ENCODE measurements at places on chromosomes 2 and 18. TPM values are rescaled to one million over a fixed set of nuclear protein-coding genes. Genes with fewer than 3 reads are reported as not detected.

GRCh38 chr18:78980777-78981380 lies 1.3 kb downstream of the SALL3 start:
- no peak for DNase-seq

- no peak for DNase-seq
Measured at GRCh38 chr18:53219853-53220252, 879.9 kb downstream of the DCC start.

DNA sequence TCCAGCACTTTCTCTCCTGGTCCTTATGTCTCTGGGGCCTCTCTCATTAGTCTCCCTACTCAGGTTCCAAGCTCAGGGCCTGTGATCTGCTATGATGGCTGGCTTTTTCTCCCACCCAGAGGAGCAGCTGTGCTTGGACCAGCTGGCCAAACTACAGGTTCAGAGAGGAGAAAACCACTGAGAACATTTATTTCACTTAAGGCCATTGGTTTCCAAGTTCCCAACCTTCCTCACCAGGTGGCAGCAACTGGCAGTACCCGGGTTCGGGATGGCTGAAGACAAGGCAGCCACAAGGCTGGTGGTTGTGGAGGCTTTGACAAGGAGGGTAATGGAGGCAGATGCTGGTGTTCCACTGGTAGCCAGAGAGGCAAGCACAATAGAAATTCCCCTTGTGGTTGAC lies 29.9 kb upstream of the SELENOI start:
- no peak for DNase-seq

DNA sequence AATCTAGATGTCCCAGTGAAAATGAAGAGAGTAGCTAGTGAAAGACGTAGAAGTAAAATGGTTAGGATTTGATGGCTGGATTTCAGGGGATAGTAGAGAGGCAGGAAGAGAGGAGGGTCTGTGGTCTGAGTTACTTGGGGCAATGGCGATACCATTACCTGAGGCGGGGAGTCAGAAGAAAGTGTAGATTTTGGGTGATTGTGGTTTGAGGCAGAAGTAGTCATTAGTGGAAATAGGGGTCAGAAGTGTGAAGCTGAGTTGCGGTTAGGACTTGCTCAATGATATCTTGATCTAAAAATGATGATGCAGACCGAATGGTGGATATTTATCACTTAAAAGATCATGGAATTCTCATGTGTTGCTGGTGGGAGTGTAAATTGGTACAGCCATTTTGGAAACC lies 41.0 kb downstream of the CEP192 start:
- DNase-seq = no peak

GRCh38 chr2:129004485-129004884 lies 685.8 kb upstream of the HS6ST1 start:
- no peak for DNase-seq

DNA sequence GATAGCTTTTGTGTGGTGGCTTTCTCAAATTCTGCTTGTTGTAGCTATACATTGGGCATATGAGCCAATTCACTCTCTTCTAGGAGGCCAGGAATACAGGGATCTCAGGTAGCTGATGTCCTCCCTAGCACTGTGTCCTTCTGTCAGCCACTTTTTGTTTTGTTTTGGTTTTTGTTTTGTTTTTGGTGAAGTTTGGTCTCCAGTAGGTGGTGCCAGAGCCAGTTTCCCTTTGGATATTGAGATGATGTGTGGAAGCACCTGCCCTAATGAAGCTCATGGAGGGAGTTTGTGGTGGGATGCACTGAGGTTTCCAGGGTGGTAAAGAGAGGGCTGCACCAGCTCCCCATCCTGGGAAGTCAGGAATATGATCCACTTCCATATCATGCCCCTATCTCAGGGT lies 100.5 kb upstream of the VWC2L start:
- no peak for DNase-seq

- no peak for DNase-seq
Measured at GRCh38 chr2:41989501-41990180, 58.2 kb upstream of the PKDCC start.

DNA sequence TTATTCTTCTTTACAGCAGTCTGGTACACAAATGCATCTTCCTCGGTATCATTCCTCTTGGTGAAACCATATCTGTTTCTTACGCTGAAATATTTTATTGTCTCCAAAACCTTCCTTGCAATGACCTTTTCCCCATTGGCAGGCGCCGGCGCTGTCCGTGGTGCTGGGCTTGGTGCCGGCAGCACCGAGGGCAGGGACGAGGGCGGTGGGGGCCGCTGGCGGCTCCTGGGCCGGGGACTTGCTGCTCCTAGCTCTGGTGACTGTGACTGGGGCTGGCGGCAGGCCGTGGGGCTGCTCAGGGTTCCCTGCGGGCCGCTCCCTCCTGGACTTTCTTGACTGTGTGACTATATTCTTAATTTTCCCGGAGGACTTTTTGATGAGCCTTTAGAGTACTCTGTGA lies 72.5 kb downstream of the GPR39 start:
- DNase-seq = no peak

DNA sequence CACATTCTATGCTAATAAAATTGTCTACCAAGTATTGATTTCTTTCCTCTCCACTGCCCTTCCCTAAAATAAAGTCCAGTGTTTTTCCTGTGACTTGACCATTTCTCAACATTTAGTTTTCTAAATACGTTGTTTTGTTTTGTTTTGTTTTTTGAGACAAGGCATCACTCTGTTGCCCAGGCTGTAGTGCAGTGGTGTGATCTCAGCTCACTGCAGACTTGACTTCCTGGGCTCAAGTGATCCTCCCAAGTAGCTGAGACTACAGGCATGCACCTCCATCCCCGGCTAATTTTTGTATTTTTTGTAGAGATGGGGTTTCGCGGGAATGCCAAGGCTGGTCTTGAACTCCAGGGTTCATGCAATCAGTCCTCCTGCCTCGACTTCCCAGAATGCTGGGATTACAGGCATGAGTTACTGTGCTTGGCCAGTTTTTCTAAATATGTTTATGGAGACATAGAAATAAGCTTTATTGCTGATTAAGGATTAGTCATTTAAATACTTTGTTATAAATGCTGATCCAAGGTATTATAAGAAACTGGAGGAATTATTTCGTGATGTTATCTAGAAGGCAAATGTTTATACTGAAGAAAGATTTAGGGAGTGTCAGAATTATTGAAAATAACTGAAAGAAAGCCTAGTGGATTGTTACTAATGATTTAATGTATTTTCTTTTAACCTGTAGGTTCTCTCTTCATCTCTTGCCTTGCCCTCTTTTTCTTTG lies 5.7 kb upstream of the HTR2B start:
- DNase-seq = no peak

DNA sequence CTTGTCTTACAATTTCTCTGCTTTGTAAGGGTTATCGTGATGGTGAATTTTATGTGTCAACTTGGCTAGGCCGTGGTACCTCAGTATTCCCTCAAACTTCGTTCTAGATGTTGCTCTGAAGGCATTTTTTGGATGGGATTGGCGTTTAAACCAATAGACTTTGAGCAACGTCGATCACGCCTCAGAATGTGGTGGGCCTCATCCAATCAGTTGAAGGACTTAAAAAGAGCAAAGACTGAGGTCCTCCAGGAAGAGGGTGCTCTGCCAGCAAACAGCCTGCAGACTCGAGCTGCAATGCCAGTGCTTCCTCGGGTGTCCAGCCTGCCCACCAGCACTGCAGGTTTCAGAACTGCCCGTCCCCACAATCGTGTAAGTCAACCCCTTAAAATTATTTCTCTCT lies 145.8 kb upstream of the SALL3 start:
- DNase-seq = no peak

GRCh38 chr18:77059294-77059916 lies 73.2 kb downstream of the MBP start:
- DNase-seq = peak; percentile 16

DNA sequence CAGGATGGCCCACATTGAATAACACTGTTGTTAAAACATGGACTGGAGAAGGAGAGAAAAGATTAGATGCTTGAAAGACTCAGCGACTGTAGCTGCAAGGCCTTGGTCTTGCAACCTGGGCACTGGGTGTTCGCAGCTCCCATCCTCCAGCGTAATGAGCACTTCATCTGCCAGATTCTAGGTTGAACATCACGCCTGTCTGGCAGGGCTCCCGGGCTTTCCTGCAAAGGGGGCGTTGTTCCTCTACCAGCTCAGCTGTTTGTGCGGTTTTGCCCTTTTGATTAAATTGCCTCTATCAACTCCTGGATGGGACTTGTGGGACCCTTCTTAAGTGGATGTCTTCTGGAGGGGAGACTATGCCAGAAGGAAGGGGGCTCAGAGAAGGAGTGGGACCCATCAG lies 215.4 kb downstream of the KLHL29 start:
- no peak for DNase-seq

DNA sequence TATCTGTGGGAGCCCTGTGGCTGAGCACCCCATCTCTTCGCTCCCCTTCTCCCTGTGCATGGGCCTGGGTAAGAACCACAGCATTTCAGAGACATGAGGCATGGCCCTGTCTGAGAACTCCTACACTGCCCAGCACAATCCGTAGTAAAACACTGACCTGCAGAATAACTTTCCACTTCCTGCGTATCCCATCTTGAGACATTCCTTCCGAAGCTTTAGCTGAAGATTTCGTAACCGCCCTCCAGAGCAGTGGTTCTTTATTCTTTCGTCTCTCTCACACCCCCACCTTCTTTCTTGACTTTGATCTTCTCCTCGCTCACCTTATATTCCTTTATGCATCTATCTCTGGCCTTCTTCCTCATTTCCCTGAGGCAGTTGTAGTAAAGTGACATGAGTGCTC lies 381.1 kb downstream of the HRH4 start:
- DNase-seq = no peak

GRCh38 chr2:65220432-65221131 lies 7.0 kb upstream of the ACTR2 start:
- no peak for DNase-seq

GRCh38 chr2:215002500-215002899 lies 135.9 kb downstream of the ABCA12 start:
- peak; percentile 6 for DNase-seq

GRCh38 chr2:70766357-70767078 lies 1.5 kb downstream of the ADD2 start:
- no peak for DNase-seq

DNA sequence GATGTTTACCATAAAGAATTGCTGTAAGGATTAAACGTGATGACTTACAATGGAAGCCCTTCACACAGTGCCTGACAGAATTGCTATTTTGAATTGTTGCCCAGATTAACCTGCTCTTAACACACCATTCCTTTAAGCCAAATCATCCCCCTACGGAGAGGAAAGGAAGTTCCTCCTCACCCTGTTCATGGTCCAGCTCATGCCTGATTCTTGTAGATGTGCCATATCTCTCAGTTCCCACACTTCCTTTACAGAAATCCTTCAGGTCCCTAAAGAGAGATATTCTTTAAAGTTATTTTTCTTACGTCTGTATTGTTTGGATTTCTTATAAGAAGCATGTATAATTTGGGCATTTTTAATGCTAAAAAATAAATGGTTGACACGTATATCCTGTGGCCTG lies 127.5 kb upstream of the DAPL1 start:
- no peak for DNase-seq

DNA sequence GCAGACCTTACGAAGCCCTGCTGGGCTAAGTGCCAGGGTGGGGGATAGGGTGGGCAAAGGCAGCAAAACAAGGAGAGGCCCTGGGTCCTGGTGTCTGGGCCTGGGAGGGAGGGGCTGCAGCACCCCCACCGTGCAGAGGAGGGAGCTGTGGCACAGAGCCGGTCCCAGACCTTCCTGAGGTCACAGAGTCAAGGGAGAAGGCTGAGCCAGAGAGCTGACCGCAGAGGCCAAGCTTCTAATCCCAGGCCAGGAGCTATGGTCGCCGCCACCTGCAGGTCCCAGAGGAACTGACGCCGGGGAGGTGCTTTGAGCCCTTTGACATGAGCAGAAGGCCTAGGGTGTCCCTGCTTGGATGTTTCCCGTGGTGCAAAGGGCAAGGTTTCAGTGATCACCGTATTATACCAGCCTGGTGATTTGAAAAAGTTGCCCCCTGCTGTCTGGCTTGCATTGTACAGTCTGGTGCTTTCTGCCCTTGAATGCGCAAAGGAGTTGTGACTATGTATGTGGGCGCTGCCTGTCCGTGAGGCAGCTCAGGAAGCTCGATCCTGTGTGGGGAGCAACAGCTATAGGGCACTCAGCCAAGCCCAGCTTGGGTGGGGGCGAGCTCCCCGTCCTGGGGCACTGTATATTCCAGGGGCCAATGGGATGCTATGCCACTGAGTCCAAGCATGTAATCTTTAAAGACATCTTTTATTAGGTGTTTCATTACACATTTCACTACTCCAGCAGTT lies 44.3 kb downstream of the EDAR start:
- DNase-seq = no peak

DNA sequence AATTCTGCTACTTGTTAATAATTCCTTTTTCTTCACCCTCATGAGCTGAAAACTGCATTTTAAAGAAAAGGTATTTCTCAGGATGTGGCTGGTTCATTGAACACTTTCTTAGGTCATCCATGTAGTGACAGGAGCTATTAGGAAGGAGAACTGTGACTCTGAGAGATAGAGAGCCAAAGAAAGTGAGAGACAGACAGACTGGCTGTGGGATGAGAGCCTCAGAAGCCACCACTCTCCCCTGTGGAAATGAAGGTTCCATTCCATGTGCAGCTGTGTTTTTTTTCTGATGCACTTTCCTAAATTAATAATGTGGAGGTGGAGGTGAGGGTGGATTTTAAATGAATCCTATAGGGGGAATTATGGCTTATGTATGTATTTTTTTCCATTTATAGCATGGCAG lies 113.3 kb downstream of the FAM210A start:
- no peak for DNase-seq

DNA sequence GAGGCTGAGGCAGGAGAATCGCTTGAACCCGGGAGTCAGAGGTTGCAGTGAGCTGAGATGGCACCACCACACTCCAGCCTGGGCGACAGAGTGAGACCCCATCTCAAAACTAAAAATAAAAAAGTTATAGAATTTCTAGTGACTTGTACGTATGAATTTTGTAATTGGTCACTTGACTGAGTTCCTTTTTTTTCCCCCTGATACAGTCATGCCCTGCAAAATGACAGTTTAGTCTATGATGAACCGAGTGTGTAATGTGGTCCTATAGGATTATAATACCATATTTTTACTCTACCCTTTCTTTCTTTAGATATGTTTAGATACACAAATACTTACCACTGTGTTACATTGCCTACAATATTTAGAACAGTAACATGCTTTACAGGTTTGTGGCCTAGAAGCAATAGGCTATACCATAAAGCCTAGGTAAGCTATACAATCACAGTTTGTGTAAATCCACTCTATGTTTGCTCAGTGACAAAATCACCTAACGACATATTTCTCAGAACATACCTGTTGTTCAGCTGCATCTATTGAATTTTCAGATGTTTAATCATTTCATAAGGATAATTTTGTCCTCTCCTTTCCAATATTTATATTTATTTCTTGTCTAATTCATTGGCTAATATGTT lies 25.4 kb downstream of the SOCS6 start:
- DNase-seq = no peak

Gene NEURL3
- total RNA-seq = 29.6 TPM

Gene TUBA4B
- total RNA-seq = not detected

Gene GALM
- total RNA-seq = 88.0 TPM

Gene GLI2
- total RNA-seq = 0.72 TPM

Gene CAPN13
- not detected for total RNA-seq

Gene CLIP4
- total RNA-seq = 41.3 TPM

Gene TEKT4
- not detected for total RNA-seq

Gene MEMO1
- total RNA-seq = 43.2 TPM

Gene CRYGD
- not detected for total RNA-seq

Gene GNLY
- not detected for total RNA-seq

Data from Caki2 (cell line).